ENCODE measurements at places on chromosomes 3 and 15.

- no peak for DNase-seq
These were observed 180.7 kb downstream of the KLHL25 start for GRCh38 chr15:85614059-85614458.

DNA sequence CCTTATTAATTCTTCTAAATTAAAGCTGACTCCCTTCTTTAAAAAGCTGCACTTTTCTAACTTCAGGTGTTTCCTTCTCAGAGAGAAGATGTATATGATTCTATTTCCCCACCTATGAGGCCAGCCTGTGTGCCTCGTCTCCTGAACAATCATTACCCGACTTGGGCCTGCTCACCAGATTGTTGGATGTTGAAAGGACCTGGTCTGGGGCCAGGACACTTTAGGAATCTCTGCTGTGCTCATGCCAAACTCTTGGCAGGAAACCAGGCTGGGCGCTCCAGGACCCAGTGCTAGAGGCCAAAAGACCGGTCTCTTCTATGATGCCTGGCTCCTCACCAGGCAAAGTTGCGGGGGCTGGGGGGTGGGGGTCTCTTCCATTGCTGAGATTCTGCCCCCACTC is 16.9 kb upstream of the LRRC31 start:
- peak; percentile 60 for DNase-seq

- DNase-seq, result no peak
These were observed 15.1 kb upstream of the STAB1 start for GRCh38 chr3:52479877-52480575.

DNA sequence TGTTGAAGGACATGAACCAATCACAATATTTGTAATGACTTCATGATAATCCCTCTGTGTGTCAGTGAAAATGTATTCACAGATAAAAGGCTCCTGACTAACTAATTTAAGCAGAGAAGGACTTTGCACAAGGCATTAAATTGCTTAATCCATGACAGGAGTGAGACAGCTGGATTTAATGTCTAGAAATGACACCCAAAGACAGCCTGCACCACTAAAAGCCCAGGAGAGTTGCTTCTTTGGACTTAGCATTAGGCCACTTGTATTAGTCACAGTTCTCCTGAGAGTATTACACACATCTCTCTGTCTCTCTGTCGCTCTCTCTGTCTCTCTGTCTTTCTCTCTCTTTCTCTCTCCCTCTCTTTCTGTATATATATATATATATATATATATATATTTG is 180.4 kb downstream of the GOLGA8K start:
- no peak for DNase-seq

DNA sequence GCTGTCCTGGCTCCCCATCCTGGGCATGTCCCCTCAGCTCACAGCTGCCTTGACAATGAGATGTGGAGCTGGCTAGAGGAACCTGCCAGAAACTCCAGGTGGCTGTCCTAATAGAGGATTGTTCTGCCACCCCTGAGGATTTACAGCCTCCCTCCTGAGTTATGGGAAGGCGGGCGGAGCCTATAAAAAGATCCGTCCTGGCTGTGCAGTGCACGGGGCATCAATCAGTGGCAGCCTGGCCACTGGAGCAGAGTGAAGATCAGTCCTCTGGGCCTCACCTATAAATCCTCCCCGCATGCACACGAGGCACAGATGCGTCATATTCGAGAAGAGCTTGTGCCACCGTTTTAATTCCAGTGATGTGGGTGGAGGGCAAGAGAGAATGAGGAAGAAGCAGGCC is 90.0 kb downstream of the MEGF11 start:
- DNase-seq, result no peak

DNA sequence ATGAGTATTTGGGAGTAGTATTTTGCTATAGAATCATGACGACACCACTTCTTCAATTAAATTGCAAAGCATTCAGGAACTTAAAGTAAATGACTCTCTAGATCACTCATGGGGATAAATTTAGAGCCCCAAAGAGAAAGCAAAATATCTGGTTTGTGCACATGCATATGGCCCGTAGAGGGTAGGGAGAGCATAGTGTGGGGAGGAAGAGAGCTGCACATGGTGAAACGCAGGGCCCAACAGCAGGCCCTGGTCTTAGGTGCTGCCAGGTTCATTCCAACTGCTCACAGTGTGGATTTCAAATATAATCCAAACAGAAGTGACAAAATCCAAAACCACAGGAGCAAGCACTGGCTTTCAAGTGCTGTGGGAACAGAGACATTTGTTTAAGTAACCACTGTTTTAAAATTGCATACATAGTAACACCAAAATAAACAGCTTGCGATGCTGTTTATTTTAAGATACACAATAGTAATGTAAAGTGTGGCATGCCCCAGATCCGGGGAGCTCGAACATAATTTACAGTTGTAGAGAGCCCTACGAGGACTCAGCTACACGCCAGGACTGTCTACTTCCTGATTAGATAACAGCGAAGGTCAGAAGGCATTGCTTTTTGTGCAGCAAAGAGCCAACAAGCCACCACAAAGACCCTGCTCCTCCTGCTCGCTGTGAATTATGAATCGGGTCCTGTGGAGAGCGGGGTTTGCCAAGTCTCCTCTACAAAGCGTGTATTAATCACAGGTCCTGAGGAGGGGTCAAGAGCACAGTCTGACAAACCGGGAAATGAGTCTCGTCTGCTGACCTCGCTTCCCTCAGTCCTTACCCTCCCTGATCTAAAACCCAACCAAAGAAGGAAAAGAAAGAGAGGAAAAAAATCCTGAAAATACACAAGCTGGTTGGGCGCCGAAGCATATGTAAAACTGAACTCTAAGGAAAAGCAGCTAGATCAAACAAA is 80.6 kb downstream of the MEIS2 start:
- DNase-seq, result no peak

- DNase-seq, result no peak
These were observed 72.5 kb downstream of the FOXP1 start for GRCh38 chr3:71511037-71511436.

DNA sequence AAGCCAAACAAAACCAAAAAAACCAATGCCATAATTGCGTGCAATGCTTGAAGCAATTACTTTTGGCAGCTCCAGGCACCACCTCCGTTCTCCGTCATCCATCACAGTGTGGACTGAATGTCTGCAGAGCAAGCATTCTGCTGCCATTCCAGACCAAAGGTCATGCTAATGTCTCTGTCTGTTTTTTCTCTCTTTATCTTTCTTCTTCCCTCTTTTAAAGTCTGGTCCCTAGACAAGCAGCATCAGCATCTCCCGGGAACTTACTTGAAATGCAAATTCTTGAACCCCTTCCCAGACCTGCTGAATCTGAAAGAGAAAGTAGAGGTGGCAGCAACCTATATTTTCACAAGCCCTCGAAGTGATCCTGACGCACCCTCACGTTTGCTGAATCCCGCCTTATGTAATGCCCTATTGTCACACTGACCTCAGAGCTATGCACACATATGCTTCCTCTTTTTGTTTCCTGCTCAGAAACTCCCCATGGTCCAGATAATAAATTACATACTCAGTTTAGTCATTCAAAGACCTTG is 297.3 kb upstream of the PROK2 start:
- no peak for DNase-seq

GRCh38 chr3:30260762-30261161 is 345.6 kb upstream of the TGFBR2 start:
- DNase-seq, result no peak

- DNase-seq, result no peak
These were observed 51.1 kb upstream of the POLG start for GRCh38 chr15:89385596-89386331.

- DNase-seq, result no peak
These were observed 174.6 kb downstream of the ABHD5 start for GRCh38 chr3:43865351-43865750.

GRCh38 chr15:70063261-70063925 is 34.3 kb downstream of the TLE3 start:
- DNase-seq, result no peak

GRCh38 chr3:66722675-66723074 is 221.9 kb upstream of the LRIG1 start:
- no peak for DNase-seq

- DNase-seq, result no peak
These were observed 28.5 kb upstream of the PDE8A start for GRCh38 chr15:84953136-84953535.

DNA sequence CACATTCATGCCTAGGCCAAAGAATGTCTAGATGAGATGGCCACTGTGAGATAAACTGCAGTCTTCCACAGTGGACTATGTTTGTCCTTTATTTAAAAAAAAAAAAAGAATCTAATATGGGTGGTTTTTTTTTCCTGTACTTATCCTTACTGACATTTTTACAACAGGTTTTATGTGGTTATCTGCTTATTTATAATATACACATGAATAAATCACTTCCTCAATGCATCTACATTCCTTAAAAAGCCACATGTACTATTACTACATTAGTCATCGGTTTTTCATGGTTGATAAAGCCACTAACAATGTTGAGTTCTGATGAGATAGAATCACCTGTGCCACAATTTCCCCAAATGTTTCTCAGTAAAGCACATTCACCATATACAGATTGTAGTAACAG is 341.3 kb upstream of the THBS1 start:
- no peak for DNase-seq

- no peak for DNase-seq
These were observed 137.7 kb downstream of the TBC1D2B start for GRCh38 chr15:77939851-77940250.

- no peak for DNase-seq
These were observed 1.8 kb downstream of the ITIH1 start for GRCh38 chr3:52779011-52779836.

- no peak for DNase-seq
These were observed 13.1 kb upstream of the CP start for GRCh38 chr3:149234671-149235245.

GRCh38 chr3:10467904-10468612 is 37.3 kb downstream of the ATP2B2 start:
- DNase-seq, result peak; percentile 86

- DNase-seq, result no peak
These were observed 59.0 kb downstream of the FAM174B start for GRCh38 chr15:92596623-92597022.

GRCh38 chr15:82020625-82021394 is 25.0 kb downstream of the MEX3B start:
- DNase-seq, result no peak

- DNase-seq, result no peak
These were observed 26.3 kb downstream of the LIPC start for GRCh38 chr15:58458076-58458475.

GRCh38 chr15:93372208-93372864 is 283.3 kb upstream of the RGMA start:
- DNase-seq, result no peak

GRCh38 chr3:193400304-193400703 is 21.8 kb upstream of the ATP13A5 start:
- no peak for DNase-seq

GRCh38 chr3:110391640-110392395 is 679.8 kb upstream of the NECTIN3 start:
- no peak for DNase-seq

DNA sequence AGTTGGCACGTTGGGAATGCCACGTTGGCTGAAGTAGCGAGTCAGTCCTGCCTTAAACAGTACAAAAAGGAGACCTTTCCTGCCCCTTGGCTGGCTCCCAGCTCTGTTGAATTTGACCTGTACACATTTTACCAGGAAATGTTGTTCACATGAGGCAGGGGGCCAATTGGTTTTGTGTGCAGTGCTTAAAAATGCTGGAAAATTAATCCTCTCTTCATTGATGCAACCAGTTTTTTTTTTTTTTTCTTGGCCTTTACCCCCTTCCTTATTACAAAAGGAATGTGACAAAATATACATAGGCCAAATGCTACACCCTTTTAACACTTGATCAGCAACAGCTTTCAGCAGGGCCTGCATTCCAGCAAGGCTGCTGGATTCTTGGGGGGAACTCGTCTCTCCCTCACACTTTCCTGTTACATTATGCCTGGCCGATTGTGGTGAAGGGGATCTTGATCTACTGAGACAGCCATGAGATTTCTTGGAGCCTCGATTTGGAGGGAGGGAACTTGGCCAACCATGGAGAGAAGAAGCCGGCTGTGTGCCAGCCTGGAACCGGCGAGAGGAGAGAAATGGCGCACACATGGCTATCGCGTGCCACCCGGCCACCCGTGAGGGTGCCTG is 93.1 kb downstream of the DNASE1L3 start:
- peak; percentile 85 for DNase-seq

DNA sequence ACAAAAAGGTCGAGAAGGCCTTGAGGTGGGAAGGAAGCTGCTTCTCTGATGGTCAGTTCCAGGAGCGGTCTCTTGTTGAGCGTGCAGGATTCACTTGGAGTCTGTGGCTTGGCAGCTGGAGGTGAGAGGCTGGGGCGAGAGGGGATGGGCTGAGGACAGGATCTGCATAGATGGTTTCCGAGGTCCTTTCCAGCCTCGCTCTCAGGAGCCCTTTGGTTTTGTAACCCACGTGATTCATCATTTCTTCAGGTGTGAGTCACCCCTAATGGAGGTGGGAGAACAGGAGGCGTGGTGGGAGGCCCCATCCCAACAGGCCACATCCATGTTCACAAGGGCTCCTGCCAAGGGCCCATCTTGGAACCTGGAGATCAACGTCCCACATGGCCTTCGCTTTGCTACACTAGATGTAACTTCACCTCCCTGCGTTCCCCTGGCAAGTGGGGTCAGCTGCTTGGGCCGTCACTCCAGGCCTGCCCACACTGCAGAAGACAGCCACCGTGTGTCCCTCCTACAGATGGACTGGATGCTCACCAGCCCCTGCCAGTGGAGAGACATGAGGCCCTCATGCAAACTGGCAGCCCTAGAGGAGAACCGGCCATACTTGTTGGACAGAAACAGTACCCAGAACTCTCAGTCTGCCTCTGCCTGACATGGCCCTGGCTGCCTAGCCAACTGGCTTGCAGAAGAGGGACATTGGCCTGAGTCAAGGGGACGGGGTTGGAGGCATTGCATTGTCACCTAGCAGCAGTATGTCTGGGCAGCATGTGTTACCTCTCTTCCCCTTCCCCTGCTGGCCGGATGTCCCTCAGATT is 1.6 kb upstream of the PCSK6 start:
- no peak for DNase-seq

DNA sequence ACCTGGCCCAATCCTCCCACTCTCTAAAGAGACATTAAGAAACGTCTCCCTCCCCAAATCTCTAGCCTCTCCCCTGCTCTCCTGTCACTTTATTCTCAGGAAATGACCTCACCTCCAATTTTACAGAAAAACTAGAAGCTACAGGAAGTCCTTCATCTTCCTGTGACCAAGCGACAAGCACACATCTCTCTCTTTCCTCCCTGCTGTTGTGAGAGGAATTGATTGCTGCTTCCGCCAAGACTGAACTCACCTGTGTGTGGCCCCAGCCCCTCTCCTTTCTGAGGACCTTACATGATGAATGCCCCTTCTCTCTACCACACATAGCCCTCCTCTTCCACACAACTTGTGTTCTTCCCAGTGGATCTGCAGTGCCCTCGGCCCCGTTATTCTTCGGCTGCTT is 18.2 kb downstream of the DNAJB8 start:
- no peak for DNase-seq

Measured in cerebellum (tissue), 4 donors.